Adrenal gland (tissue), 19 donors: ENCODE measurements at places on chromosomes 2 and 18.
A peak's percentile ranks its signal among the peaks of the same experiment; 100 is the strongest.

GRCh38 chr2:455913-456312 is 168.0 kb upstream of the ALKAL2 start:
- no peaks in the 10 kb centered on the region for H3K27me3 ChIP-seq
- DNase-seq: no peak
- H3K4me3 ChIP-seq: no peak overlapping the region
- H3K4me1 ChIP-seq: no peaks in the 10 kb centered on the region
- H3K36me3 ChIP-seq: no peaks in the 10 kb centered on the region
- H3K27ac ChIP-seq: no peak overlapping the region

DNA sequence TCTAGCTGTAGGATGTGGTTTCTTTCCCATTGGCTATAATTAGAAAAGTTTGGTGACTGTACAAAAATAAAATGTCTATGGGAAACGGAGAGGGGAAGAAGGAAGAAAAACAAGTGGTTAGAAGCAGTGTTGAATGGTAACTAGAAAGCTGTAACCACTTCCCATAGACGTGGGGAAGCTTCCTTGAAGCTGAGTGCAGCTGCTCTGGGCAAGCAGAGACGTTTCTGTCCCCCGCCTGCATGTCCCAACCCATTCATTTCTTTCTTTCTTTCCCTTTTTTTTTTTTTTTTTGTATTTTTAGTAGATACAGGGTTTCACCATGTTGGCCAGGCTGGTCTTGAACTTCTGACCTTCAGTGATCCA is 367.8 kb upstream of the HS6ST1 start:
- DNase-seq: no peak
- no peaks in the 10 kb centered on the region for H3K36me3 ChIP-seq
- no peak overlapping the region for H3K27ac ChIP-seq
- no peak overlapping the region for H3K4me3 ChIP-seq

GRCh38 chr2:23595601-23596251 is 210.7 kb downstream of the KLHL29 start:
- no peaks in the 10 kb centered on the region for H3K36me3 ChIP-seq
- peak overlapping the region; percentile 83 for H3K27ac ChIP-seq
- DNase-seq: peak; percentile 88

- peaks cover 7% of the 10 kb centered on the region for H3K36me3 ChIP-seq
- H3K4me3 ChIP-seq: no peak overlapping the region
- DNase-seq: peak; percentile 13
- no peaks in the 10 kb centered on the region for H3K27me3 ChIP-seq
Observed at GRCh38 chr2:109375656-109376055, 238.1 kb downstream of the SEPTIN10 start.

DNA sequence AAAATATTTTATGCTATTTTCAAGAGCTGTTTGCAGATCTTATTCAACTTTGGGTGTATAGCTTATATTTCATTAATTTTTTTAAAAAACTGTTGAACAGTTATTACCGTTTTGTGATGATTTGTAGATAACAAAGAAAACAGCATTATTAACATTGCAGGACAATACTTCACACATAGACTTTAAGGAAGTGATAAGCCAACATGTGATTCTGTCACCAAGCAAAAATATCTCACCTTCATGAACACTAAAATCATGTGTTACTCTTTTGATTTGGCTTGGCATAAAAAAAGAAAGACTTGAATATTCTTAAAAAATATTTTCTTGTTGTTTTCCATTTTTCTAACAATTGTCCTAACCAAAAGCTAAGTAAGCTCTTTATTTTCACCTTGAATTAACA is 33.0 kb downstream of the SLC35F5 start:
- no peak for DNase-seq
- no peaks in the 10 kb centered on the region for H3K27me3 ChIP-seq
- no peak overlapping the region for H3K4me3 ChIP-seq
- H3K27ac ChIP-seq: no peak overlapping the region
- H3K4me1 ChIP-seq: no peaks in the 10 kb centered on the region

- H3K27me3 ChIP-seq: no peaks in the 10 kb centered on the region
- H3K27ac ChIP-seq: no peak overlapping the region
- H3K36me3 ChIP-seq: no peaks in the 10 kb centered on the region
Observed at GRCh38 chr2:172510088-172510487, 45.8 kb upstream of the PDK1 start.

DNA sequence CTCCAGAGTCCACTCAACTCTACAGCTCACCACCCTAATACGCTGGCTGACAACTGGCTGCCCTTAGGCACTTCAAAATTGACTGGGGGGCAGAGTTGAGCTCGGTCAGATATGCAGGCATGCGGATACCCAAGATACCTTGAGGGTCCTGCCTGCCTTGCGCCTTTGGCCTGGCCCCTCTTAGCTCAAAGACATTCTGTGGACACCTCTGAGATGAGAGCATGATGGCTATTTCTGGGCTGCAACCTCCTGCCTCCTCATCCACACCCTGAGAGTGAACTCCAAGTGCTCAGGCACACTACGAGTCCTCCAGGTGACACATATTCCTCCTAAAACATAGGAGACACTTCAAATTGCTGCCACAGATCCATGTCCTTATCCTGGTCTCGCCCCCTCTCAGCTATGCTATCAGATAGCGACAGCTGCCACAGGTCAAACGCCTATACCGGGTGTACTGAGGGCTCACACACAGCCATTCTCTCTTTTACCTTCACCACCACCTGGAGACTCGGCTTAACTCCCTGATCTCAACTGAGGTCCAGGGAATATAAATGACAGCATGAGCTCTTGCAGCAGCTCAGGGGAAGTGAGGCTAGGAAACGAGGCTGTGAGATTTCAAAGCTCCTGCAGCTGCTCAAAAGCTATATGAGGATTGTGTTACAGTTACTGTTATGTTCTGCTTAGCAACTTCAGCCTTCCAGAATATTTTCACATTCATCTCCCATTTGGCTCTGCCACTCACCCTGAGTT is 60.5 kb upstream of the TEX51 start:
- no peaks in the 10 kb centered on the region for H3K36me3 ChIP-seq
- H3K27ac ChIP-seq: no peak overlapping the region
- H3K4me1 ChIP-seq: no peaks in the 10 kb centered on the region
- no peak for DNase-seq

DNA sequence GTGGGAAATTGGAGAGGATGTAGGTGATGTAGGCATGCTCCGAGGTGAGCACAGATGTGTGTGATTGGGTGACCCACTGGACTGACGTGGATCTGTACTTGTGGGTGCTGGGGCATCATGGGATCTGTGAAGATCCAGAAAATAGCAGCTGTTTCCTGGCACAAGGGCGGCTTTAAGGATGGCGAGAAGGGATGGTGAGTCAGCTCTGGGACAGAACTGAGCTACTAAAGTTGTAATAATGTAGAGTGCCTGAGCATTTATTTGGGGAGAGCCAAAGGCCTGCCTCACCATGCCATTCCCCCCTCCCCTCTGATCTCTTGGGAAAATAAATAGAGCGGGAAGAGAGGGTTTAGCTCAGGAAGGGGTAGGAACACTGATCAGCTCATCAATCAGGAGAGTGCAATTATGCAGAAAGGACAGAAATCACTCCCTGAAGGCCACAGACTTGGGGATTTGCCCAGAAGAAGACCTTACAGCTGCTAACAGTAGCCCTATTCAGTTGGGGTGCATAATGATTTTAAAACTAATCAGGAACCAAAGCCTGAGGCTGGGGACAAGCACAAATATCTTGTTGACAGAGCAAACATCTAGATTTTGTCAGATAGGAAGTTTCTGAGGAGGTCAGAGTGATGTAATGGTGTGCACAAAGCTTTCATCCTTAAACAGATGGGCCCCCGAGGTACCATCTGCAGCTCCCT is 30.3 kb downstream of the TANC1 start:
- H3K36me3 ChIP-seq: no peaks in the 10 kb centered on the region
- no peaks in the 10 kb centered on the region for H3K27me3 ChIP-seq
- H3K27ac ChIP-seq: peak overlapping the region; percentile 45
- peak; percentile 69 for DNase-seq

DNA sequence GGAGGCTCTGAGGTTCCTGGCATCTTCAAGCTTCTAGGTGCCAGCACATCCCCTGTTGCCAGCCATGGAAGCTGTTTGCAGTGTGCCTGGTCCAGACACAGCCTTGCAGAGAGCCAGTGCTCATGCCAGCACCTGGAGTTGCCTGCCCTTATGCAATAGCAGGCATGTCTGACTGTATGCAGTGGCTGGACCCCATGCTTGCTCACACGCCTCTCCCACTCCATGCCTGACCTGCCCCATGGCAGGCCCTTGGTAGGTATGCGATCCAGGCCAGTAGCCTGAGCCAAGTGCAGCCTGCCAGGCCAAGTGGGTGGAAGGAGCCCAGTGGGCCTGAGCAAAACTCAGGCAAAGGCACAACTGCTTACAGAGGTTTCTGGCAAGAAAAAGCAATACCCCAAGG is 19.5 kb upstream of the SP140L start:
- H3K36me3 ChIP-seq: no peaks in the 10 kb centered on the region
- DNase-seq: no peak
- no peaks in the 10 kb centered on the region for H3K4me1 ChIP-seq
- H3K27ac ChIP-seq: no peak overlapping the region

DNA sequence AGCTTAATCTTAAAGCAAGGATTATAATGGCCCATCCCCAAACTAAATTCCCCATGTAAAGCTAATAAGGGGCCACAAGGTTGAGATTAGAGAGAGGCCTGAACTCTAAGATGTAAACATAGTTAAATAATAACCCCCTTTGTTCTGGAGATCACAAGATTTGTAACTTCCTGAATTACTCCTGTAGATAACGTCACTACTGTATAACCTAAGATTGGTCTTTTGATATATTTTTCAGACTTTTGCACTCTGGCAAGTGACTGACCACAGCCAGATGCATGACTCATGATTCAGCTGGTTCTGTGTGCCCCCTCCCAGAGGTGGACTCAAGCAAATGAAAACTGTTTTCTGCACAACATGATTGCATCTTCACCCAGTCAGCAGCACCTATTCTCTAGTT is 686.0 kb upstream of the DDX18 start:
- H3K27me3 ChIP-seq: no peaks in the 10 kb centered on the region
- no peak for DNase-seq
- H3K27ac ChIP-seq: no peak overlapping the region
- H3K4me1 ChIP-seq: no peaks in the 10 kb centered on the region
- H3K4me3 ChIP-seq: no peak overlapping the region
- H3K36me3 ChIP-seq: no peaks in the 10 kb centered on the region

- H3K36me3 ChIP-seq: no peaks in the 10 kb centered on the region
- no peak overlapping the region for H3K27ac ChIP-seq
- no peak overlapping the region for H3K4me3 ChIP-seq
Observed at GRCh38 chr2:63975437-63976124, 43.6 kb downstream of the VPS54 start.

- no peak for DNase-seq
- no peaks in the 10 kb centered on the region for H3K36me3 ChIP-seq
- no peak overlapping the region for H3K27ac ChIP-seq
- no peak overlapping the region for H3K4me3 ChIP-seq
- H3K27me3 ChIP-seq: no peaks in the 10 kb centered on the region
Observed at GRCh38 chr2:239548451-239548871, 147.6 kb upstream of the HDAC4 start.

- H3K4me3 ChIP-seq: no peak overlapping the region
- H3K27ac ChIP-seq: no peak overlapping the region
- no peak for DNase-seq
Observed at GRCh38 chr18:48836231-48836805, 114.4 kb downstream of the SMAD7 start.

GRCh38 chr2:120319686-120320317 is 26.1 kb upstream of the INHBB start:
- no peak overlapping the region for H3K4me3 ChIP-seq
- H3K36me3 ChIP-seq: no peaks in the 10 kb centered on the region
- peaks cover 5% of the 10 kb centered on the region for H3K4me1 ChIP-seq
- no peak overlapping the region for H3K27ac ChIP-seq

DNA sequence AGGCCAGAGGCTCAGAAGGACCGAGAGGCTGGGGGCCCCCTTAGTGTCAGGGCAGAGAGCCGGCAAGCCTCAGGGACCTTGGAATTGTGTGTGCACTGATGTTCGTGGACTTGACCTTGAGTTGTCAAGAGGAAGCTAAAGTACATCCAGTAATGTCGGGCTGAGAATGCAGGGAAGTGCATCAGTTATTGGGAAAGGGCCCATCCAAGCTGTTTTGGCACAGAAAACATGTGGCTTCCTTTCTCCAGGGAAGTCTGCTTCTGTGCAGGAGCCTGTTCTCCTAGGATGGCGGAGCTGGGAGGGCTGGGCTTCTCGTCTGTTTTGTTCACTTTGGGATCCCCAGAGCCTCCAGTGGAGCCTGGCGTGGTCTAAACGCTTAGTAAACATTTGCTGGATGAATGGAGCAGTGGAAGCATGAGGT is 23.7 kb downstream of the ATOH8 start:
- H3K36me3 ChIP-seq: no peaks in the 10 kb centered on the region
- DNase-seq: no peak
- no peak overlapping the region for H3K4me3 ChIP-seq
- H3K4me1 ChIP-seq: peaks cover 39% of the 10 kb centered on the region

DNA sequence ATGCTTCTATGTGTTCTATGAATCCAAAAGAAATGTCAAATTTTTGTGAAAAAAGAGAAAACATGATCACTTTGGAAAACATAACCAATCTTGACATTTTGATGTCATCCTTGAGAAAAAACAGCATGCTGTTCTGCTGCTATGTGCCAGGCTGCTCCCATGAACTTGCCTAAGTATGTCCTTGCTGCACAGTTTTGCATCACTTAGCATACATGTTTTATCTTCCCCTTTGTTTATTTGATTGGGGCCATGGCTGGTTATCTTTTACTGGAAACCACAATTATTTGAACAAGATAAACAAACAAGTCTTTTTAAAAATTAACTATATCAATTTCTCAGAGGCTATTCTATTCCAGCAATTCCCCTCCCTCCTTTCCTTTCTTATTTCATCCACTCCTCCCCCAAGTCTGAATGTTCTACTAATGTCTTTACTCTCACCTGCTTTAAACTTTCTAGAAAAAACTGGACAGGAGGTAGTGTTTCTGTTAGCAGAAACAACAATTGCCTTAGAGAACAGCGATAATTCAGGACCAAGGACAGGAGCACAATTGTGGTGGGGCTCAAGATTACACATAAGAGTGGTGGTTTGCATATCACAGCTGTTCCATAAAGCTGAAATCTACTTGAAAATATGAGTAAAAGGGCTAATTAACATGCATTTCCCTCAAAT is 6.7 kb downstream of the AOX1 start:
- no peak for DNase-seq
- peak overlapping the region; percentile 6 for H3K27ac ChIP-seq
- H3K27me3 ChIP-seq: no peaks in the 10 kb centered on the region
- peaks cover 60% of the 10 kb centered on the region for H3K4me1 ChIP-seq

DNA sequence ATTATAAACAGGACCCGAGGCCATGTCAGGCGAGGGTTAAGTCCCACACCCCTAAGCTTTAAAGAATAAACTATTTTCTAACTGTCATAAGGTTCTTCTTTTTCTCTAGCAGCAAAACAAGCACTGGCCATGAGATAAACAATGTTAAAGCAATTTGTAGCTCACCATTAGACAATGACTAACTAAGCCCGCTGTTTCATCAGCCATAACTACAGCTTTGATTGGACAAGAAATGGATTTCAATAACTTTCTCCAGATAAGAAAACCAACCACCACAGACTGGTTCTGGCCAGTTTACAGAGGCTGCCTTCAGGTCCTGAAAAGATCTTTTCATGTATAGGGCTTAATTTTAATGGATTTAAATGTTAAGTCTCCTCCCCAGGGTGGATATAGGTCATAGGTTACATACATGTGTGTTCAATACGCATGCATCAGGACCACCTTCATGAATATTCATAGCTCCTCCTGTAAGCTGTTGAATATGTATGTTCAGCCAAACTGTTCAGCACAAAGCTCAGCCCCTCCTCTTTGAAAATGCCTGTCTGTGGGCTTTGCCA is 108.7 kb upstream of the RAB6C start:
- no peak for DNase-seq
- H3K36me3 ChIP-seq: no peaks in the 10 kb centered on the region
- no peaks in the 10 kb centered on the region for H3K4me1 ChIP-seq
- no peak overlapping the region for H3K4me3 ChIP-seq
- no peak overlapping the region for H3K27ac ChIP-seq
